ENCODE measurements at places on chromosomes 2 and 18.
A peak's percentile ranks its signal among the peaks of the same experiment; 100 is the strongest.

- no peak for DNase-seq
Observed at GRCh38 chr2:17520761-17521160, 2.5 kb upstream of the RAD51AP2 start.

DNA sequence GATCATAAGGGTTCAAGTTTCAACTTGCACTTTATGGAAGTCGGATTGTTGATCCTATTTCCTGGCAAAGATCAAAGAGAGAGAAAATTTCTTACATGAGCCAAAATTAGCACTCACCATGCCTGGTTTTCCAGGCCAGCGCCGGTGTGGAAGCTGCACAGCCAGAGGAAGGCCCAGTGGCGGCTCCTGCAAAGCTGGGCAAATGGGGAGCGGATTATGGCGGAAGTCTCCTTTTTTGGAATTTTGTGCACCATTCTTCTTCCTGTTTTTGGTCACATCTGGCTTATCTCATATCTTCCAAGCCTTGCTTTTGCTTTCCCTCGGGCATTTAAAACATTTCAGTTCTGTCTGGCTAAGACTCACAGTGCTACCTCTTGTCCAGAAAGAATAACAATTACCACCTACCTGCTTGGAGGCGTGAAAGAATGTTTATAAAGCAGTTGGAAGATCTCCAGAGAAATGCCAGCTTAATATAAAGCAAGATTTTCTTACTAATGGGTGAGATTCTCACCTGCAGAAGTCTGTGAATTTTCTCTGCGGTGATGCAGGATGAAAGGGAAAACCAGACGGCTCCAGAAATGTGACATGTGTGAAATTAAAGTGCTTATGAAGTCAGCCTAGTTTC is 94.3 kb downstream of the ASAP2 start:
- DNase-seq: no peak

GRCh38 chr2:110905217-110905616 is 172.8 kb downstream of the ACOXL start:
- no peak for DNase-seq

- DNase-seq: peak; percentile 31
Observed at GRCh38 chr2:196365145-196365544, 193.8 kb upstream of the STK17B start.

DNA sequence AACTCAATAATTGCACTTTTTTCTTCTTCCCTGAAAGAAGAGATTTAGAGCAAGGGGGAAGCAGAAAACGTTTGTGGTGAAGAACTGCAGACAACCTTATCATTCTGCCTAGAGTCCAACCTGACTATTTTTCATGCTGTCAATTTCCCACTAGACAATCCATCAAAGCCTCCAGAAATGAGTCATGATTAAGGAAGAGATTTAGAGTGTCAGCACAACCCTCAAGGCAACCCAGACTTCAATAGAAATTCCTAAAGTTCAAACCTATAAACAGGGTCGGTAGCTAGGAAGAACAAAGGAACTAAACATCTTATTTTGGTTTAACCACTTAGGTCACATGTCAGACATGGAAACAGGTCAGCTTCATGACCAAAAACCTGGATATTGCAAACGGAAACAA is 86.9 kb downstream of the SLC25A12 start:
- no peak for DNase-seq

All from fibroblast of pulmonary artery (primary cell).